ENCODE measurements at places on chromosomes 1 and 21.

DNA sequence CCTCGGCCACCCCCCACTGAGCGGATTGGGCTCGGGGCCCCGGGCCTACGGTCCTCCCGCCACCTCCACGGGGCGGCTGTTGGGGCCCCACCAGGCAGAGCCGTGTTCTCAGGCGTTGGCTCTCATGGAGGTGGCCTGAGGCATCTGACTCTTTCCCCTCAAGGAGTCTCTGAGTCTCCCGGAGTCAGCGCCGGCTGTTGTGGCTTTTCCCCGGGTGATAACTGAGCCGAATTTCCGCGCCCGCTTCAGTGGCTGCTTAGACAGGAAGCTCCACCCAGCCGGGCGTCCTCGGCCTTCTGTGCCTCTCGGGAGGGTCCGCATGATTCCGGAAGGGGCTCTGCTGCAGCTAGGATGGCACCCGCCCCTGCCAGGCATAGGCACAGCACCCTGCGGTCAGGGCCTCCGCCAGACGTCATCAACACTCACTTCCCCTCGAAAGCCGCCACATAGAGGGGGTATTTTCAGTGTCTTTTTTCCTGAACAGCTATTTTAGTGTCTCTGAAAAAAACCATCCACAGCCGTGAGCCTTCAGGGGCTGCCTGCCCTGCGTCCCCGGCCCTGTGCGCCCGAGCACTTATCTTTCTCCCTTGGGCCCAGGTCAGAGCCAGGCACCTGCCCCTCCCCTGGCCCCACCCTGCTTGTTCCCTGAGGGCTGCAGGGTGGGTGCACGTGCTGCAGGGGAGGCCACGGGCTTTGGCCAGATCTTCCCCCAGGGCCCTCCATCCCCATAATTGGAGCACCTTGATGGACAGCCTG is 72.9 kb downstream of the SKI start:
- DNase-seq: no peak

DNA sequence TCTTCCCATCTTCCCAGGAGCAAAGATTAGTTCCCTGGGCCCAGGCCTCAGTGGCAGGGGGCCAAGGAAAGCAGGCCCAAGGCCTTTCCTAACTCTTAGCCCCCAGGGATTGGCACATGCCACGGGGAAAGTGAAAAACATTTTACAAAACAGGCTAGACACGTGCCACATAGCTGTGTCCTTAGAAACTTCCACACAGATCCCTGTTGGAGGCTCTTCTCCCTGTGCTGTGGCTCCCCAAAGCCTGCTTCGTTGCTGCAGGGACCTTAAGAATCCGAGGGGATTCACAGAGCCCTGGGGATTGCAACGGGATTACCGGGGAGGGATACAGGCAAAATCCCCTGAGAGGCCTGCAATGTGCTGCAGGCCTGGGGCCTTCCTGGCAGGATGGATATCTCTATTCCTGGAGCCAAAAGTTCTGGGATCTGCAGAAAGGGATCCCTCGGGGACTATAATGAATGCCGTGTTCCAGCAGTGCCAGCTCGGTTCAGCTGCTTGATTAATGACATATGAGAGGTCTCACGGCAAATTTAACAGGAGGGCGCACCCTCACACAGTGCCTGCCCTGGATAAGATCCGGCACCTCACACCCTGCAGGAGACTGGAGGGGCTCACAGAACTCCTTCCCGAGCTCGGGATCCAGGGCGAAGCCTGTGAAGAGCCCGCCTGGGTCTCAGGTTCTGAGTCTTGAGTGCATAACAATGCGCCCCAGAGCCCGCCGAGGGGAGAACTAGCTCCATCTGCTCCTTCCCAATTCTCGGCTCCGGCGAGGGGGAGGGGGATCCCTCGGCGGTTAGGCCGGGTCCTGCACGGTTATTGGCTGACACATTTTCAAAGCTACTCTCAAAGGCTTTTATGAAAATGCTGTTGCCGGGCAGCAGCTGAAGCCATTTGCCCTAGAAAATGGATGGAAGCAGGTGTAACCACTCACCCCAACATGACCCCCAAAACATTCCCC is 15.3 kb upstream of the RGS8 start:
- DNase-seq: peak; percentile 98

DNA sequence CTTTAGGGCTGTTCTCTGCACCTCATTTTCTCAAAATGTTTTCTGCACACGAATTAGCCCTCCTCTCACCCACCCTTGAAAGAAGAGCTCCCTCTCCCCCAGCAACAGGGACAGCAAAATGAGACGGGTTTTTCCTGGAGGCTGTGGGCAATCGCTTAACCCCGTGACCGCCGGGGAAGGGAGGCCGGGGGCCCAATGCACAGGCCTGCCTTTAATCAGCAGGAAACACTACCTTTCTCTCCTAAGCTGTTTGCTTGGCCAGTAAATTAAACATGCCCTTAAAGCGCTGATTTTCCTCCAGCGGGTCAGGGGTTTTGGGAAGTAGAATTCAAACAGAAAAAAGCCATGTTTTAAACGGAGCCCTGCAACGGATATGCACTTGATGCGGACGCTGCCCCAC is 114.4 kb downstream of the PRDM16 start:
- DNase-seq: no peak

DNA sequence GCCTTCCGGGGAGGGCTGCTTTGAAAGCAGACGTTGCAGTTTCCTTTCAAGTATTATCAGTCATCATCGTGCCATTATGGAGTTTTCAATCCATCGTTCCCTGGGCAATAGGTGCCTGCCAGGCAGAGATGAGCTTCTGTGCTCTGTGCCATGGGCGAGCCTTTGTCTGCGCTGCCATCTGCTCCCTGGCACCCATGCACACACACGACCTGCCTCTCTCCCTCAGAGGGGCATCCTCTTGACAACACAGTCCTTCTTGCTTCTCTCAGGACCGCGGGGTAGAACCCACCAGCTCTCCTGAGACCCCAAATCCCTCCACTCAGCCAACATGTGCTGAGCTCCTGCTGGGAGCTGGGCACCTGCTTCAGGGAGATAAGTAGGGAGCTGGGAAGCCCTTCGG is 149.3 kb downstream of the HMGB4 start:
- no peak for DNase-seq

DNA sequence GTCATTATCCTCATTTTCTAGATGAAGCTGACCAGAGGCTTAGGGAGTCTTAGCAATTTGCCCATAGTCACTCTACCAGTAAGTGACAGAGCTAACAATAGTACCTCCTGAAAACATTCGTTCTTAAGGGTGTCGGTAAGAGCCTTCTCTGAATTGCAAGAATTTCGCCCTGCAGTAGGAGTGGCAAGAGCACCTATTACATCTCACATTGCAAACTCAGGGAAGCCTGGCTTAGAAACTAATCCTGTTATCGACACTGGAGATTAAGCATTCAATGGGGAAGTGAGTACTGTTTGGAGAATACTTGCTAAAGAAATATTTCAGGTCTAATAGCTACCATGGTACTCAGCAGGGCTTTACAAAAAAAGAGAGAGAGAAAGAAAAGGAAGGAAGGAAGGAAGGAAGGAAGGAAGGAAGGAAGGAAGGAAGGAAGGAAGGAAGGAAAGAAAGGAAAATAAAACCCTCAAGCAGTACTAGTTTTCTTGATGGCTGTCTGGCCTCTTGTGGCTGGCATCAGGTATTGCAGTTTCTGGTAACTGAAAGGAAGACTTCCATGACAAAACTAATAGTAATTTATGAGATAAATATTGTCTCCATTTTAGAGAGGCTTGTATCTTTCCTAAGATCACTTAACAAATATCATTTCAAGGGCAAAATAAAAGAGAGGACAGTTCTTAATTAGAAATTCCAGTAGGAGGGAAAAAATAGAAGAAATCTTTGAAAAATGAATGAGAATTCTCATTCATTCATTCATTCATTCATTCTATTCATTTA is 10.4 kb downstream of the C1orf226 start:
- DNase-seq: peak; percentile 71

DNA sequence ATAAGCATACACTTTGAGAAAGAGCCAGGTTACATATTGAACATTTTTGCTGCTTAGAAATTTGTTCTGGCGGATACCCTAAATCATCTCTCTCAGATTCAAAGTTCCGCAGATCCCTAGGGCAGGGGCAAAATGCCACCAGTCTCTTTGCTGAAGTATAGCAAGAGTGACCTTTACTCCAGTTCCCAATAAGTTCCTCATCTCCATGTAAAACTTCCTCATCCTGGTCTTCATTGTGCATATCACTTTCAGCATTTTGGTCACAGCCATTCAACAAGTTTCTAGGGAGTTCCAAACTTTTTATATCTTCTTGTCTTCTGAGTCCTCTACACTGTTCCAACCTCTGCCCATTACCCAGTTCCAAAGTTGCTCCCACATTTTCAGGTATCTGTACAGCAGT is 23.3 kb upstream of the LYPD8 start:
- no peak for DNase-seq

DNA sequence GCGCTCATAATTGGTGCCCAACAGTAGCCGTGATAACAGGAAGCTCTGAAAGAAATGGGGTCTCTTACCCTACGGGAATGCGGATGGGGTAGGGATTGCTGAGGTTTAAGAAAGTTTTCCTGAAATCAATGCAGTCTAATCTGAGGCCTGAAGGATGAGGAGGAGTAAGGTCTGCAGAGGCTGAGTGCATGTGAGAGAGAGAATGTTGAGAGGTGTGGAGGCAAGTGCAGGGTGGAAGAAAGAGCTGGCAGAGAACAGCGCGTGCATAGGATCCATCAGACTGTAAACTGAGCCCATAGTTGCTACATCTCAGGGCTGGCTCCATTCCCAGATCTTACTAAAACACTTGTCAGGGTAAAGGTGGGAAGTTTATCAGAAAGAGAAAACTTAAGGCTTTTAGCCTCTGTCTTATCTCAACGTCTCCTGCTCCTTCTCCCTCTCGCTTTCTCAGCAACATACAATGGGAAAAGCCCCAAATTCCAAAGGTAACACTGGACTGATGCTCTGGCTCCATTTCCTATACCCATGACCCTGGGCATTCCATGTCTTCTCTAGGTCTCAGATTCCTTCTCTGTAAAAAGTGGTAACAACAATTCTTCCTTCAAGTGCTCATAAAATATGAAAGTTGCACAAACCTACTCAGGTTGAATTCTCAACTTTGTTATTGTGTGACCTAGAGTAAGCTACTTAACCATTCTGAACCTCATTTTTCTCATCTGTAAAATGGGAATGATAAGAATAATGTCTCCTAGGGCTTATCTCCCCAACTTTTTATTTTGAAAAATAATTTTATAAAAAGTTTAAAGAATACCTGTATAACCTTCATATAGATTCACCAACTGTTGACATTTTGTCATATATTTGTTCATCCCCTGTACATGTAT is 75.2 kb downstream of the SH3GLB1 start:
- no peak for DNase-seq
